ENCODE measurements at places on chromosomes 2 and 18.

DNA sequence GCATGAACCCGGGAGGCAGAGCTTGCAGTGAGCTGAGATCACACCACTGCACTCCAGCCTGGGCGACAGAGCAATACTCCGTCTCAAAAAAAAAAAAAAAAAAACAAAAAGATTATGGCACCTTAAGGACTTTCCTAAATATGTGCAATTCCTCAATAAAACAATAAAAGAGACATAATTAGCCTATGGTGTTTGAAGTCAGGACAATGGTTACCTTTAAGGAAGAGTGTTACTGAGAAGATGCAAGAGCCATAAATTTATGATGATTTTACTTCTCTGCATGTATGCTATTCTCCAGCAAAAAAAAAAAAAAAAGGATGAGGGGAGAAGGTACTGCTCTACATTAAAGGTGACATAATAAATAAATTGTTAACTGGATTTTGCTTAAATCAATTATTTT is 208.2 kb upstream of the STK17B start:
- DNase-seq, result no peak

DNA sequence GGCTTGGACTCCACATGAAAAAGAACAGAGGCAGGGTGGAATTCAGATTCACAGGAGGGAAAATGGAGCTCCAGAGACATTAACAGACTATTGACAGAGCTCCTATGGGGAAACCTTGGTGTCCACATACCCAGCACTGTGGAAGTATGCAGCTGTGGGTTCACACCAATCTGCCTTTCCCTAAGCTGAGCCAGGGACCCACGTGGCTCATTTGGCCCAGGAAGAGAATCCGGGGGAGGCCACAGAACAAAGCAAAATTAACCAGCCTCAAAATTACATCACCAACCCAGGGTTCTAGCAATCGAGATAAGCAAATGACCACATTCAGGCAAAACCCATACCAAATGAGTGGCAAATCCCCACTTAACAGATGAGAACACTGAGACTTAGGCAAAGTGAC is 105.8 kb upstream of the TWIST2 start:
- no peak for DNase-seq

DNA sequence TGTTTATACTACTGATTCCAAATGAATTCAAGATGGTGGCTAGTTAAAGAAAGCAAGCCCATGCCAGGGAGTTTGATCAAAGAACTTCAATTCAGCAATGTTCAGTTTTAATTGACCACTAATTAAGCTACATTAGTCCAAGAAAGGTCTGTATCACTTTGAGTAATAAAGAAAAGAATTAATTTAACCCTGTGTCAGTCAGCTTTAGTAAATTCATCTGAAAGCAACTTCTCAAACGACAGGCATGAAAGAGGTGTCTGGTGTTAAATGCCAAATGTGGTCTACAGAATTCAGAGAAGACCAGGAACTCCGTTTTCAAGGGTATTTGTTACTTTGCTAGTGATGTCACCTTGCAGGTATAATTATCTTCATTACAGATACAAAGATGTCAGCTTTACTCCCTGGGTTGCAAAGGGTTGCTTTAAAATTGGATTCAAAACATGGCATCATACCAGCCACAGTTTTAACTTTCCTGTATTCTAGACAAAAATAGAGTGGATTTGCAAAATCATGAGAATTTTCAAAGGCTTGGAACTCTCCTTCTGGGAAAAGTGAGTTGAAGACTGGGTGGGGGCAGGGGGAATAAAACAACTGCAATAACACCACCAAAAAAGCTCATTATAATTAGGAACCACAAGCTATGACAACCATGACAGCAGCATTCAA is 281.5 kb downstream of the TCF4 start:
- DNase-seq, result no peak

DNA sequence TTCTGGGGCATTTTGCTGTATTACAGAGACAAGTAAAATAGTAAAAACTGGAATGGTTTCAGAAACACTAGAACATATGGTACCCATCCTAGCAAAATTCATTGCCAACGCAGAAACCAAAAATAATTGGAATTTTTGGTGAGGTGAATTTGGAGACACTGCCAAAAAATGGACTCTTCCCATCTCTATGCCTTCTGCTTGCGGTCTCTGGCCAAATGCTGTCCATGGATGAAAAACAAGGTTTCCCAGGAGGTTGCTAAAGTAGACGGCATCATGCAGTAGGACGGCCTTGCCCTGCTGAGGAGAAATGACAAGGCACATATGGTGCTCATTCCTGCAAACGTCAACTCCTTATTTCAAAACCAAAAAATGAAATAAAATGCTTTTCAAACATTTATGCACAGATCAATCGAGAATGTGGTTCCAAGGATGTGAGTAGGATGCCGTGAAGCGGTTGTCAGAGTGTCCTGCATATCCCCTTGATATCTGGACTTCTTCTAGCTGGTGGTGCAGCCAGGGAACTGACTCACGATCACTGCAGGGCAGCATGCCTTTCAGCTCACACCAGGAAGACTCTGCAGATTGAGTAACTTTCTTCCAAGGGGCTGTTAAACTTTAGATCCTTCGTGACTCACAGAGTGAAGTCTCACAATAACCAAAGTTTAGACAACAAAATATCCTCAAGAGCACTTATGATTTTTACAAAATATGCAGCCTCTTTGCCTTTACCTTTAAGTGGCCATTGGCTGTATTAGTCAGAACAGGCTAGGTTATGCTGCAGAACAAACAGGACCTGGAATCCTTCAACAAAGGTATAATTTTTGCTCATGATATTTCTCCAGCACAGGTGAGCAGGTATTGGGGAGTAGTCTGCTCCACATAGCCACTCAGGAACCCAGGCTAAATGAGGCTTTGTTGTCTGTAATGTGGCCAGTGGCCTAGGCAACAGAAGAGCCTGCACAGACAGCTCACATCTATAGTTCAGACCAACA is 149.4 kb upstream of the NDUFV2 start:
- DNase-seq, result no peak

- DNase-seq, result no peak
These were observed 16.4 kb upstream of the CNRIP1 start for GRCh38 chr2:68336192-68336591.

DNA sequence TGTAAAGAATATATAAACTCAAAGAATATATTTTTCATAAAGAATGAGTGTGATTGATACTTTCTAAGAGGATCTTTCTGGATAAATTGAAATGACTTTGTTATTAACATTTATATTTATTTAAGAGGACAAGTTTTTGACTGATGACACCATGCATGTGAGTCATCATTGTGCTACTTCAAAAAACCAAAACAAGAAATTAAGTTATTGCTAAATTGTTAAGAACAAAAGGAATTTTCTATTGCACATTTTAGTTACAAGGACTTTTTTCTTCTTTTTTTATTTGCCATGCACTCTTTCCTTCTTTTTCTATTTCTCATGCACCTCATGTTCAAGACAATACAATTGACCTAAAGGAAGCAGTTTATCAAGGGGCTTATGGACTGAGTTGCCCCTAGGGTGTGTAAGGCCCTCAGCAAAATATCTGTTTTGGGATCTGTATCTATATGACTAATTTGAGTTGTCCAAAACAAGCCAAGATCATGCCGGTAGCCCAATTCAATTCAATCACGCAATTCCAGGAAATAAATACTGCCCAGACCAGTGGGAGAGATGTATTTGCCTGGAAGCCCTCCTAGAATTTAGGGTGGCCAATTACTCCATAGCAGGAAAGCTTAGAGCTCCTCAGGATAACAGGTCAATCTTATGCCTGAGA is 654.3 kb downstream of the METTL4 start:
- no peak for DNase-seq

GRCh38 chr2:178070824-178071223 is 1.8 kb downstream of the PDE11A start:
- no peak for DNase-seq

- no peak for DNase-seq
These were observed 145.5 kb downstream of the CYP26B1 start for GRCh38 chr2:72001937-72002690.

GRCh38 chr2:218996937-218997336 is 3.7 kb upstream of the CRYBA2 start:
- DNase-seq, result no peak

- no peak for DNase-seq
These were observed 133.3 kb upstream of the UNC80 start for GRCh38 chr2:209638346-209638745.

DNA sequence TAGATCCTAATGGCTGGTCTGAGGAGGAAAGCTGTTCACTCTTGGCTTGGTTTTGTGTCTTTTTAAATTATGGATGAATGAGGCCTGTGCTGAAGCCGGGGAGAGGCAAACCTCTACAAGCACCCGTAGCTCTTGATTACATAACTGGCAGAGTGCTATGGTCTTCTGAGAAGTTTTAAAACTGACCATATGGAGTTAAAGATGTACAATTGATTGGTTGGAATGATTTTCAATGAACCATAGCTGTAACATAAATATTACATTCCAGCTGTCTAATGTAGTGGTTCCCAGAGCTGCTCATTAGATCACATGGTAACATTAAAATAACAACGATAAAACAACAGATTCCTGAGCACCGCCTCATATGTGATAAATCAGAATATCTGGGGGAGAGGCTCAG is 71.1 kb upstream of the MAP4K3 start:
- DNase-seq, result no peak

DNA sequence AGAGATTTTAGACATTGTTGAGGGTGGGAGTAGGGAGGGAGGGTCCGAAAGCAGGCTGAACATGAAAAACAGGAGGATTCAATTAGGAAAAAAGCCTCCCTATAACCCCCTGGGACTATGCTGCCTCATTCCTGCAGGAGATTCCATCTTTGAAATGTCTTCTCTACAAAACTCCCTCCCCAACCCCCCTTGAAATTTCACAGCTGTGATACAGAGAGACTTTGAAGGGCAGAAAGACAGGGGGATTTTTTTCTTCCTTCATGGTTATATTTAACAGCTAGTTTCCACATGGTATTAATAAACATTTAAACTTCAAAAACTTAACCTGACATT is 57.6 kb downstream of the TRIB2 start:
- DNase-seq, result no peak

- no peak for DNase-seq
These were observed 142.6 kb upstream of the GPC1 start for GRCh38 chr2:240292619-240293525.
